ENCODE measurements at places on chromosomes 4 and X. TPM values are rescaled to one million over a fixed set of nuclear protein-coding genes. Genes with fewer than 3 reads are reported as not detected.

DNA sequence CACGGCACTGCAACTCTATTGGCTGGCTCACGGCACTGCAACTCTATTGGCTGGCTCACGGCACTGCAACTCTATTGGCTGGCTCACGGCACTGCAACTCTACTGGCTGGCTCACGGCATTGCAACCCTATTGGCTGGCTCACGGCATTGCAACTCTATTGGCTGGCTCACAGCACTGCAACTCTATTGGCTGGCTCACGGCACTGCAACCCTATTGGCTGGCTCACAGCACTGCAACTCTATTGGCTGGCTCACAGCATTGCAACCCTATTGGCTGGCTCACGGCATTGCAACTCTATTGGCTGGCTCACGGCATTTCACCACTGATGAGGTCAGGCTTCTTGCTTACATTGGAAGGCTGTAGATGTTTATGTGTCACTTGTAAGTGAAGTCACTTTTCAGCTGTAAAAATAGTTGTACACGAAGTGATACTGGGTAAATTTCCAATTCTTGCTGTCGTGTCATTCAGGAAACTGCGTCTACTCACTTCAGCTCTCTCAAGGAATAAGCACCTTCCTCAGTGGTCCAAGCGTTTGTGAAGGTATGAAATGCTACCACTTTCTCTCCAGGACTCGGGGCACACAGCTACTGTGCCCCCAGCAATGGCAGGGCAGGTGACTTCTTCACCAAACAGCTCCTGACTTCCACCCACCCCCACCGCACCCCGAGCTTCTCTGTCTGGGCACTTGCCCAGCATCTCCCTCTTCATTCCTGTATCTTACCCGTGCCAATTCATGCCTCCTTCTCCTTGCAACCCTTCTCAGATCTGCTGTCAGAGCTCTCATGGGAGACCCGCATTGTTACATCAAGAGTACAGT, 141.3 kb downstream of the AFAP1 start:
- DNase-seq = no peak

GRCh38 chr4:24160358-24160757, 270.5 kb upstream of the PPARGC1A start:
- DNase-seq = no peak

- DNase-seq = no peak
Observed at GRCh38 chr4:184860018-184860779, 34.4 kb upstream of the ACSL1 start.

DNA sequence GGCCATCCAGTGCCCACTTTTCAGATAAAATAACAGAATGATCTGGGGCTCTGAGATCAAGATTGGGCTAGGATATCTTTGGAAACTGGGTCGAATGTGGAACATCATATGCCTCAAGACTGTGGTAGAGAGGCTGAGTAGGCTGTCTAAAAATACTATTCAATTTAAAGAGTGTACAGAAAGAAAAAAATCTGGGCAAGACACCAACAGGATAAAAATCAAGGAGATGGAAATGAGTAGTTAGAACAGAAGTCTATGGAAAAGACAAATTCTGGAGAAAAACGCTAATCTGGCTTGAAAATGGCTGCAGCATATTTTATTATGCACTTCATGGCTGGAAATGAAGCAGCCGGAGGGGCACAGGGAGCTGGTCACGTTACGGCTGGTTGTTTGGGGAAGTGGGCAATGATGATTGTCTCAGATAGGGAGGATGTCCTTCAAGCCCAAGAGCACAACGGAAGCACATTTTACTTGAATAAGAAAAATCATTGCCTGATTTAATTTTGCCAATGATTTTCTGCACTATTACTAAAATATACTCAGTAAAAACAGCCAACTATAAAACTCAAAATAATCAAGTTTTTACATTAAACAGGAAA, 27.1 kb upstream of the MAPK10 start:
- no peak for DNase-seq

DNA sequence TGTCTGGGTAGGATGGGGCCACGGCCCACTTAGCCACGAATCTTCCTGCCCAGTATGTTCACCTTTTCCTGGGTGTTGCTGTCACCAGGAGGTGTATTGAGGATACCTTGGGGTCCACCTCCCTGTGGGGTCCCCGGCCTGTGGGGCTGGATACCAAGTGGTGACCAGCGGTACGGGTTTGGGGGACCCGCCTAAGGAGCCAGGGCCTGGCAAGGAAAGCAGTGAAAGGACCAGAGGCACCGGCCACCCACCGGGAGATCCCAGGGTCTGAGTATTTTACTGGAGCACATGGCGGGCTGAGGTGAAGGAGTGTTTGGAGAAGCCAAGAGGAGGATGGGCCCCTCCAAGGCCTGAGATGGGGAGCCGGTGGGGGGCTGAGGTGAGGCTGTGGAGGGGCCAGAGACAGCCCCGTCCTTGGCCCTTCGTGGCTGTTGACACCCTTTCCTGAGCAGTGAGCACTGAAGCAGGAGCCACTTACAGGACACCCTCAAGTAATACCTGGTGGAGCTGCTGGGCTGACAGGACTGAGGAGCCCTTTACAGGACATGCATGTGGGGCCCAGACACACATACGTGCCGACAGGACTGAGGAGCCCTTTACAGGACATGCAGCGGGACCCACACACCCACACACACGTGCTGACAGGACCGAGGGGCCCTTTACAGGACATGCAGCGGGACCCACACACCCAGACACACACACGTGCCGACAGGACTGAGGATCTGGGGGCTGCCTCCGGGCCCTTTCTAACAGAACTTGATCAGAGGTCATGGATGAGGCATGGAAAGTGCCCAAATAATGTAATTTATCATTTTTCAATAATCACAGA, 38.4 kb downstream of the TMEM271 start:
- DNase-seq = no peak

DNA sequence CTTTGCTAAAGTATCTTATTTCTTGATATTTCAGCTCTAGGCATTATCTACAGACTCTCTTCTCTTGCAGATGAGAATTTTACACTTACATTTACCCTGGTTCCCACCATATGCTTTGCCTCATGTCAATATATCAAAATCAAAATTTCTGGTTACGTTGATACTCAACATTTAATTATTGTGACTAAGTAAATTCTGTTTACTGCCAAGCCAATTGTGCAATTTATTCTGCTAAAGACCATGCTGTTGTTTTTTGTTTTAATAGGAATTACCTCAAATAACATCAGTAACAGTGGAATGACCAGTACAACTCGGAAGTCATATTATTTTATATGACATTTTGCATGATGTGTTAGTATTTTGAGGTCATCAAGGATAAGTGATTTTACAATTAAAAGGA, 125.5 kb downstream of the IL15 start:
- DNase-seq = no peak

DNA sequence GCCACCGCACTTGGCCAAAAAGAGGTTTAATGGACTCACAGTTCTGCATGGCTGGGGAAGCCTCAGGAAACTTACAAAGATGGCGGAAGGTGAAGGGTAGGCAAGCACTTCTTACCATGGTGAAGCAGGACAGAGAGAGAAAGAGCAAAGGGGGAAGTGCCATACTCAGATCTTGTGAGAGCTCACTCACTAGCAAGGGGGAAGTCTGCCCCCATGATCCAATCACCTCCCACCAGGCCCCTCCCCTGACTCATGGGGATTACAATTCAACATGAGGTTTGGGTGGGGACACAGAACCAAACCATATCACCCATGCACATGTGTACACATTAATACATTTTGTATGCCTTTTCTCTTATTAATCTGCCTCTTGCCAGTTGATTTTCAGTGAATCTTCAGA, 77.2 kb upstream of the HSD17B10 start:
- no peak for DNase-seq

DNA sequence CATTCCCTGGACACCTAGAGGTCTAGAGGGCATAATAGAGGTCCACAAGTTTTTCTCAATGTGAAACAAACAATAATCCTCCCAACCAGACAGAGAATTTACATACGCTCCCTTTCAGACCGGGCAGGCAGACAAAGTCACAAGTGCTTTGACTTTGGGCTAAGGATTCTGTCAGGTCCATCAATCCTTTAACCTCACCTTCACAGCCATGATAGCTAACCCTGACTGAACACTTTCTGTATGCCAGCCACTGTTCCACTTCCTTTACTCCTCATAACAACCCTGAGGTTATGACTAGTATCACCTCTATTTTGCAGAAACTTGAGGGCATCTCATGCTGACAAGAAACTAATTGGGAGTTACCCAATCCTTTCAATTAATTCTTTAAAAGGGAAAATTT, 118.8 kb upstream of the AFF2 start:
- no peak for DNase-seq

Gene COL4A6
- 40.5 TPM for total RNA-seq

DNA sequence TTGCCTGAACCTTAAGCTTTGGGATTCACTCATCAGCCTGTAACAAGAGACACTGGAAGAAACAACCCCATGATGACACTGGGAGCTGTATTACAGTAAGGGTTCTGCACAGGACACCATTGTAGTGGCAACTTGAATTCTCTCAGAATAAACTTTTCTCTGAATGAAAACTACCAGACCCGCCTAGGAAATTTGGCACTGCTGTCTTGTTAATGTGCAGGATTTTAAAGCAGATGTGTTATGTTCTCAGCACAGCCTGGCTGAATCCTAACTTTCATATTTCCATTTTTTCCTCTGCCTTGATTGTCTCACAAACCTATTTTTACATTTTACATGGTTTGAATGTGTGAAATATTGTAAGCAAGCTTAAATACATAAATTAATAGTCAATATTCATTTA, 253.6 kb downstream of the UNC5C start:
- DNase-seq = no peak

GRCh38 chr4:169345316-169345721, 74.6 kb upstream of the SH3RF1 start:
- DNase-seq = no peak

Gene P2RY10
- not detected for total RNA-seq

Gene GPR34
- total RNA-seq = not detected

Gene CPXCR1
- total RNA-seq = not detected

GRCh38 chr4:4416981-4417380, 30.1 kb downstream of the NSG1 start:
- no peak for DNase-seq

Gene IL1RAPL2
- not detected for total RNA-seq

GRCh38 chr4:17315459-17315858, 196.4 kb downstream of the QDPR start:
- no peak for DNase-seq

DNA sequence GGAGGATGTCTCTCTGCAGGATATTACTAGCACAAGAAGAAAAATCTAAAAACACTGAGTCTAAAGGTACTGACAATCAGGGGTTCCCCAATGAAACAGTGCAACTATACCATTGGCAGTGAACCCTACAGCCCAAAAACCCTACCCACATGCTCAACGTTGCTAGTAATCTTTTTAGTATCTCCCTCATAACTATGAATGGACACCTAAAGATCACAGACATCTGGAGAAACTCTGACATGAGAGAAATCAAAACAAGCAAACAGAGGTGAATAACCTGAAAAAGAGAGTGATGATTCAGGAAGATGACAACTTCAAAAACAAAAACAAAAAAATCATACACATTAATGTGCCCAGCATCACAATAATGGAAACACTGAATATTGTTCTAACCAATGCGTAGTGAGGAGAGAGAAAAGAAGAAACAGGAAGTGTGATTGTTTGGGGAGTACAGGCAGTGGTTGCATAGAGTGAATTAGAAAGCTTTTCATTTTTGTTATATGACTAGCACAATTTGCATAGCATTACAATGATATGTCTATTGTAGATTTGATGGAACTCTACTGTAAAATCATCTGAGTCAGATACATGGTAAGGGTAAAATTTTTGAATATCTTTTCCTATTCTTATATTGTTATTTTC, 78.9 kb upstream of the FMR1 start:
- no peak for DNase-seq

- peak; percentile 55 for DNase-seq
Observed at GRCh38 chrX:100408713-100409609, 1.1 kb downstream of the PCDH19 start.

Gene GUCY1B1
- total RNA-seq = 10.9 TPM

Gene TMEM271
- not detected for total RNA-seq

DNA sequence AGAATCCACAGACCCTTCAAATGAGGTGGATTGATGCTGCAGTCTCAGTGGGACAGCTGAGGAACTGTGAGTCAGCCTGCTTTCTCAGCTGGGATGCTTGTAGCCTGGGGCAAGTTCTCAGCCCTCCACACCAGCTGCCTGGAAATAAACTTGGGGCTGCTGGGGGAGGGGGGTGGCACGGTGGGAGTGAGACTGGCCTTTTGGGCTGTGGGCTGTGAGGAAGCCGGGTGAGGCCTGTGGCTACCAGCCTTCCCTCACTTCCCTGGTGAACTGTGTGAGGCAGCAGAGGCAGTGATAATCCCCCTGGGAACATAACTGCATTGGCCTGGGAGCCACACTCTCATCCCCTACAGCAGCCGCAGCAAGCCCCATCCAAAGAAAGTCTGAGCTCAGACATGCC, 114.5 kb upstream of the GUCY1A1 start:
- DNase-seq = no peak

DNA sequence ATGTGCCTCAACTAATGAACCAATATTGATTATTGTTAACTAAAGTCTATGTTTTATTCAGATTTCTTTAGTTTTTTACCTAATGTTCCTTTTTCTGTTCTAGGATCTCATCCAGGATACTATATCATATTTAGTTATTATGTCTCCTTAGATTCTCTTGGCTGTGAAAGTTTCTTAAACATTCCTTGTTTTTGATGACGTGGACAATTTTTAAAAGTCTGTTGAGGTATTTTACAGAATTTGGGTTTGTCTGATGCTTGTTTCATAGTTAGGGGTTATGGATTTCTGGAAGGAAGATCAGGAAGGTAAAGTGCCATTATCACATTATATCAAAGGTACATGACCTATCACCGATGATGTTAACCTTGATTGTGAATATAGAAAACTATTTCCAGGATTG, 18.2 kb upstream of the MCTS1 start:
- no peak for DNase-seq

- DNase-seq = peak; percentile 38
Observed at GRCh38 chrX:84339507-84340364, 151.7 kb upstream of the RPS6KA6 start.

GRCh38 chr4:123898946-123899666, 502.5 kb downstream of the SPRY1 start:
- no peak for DNase-seq

- DNase-seq = no peak
Observed at GRCh38 chr4:142130666-142131065, 494.3 kb downstream of the IL15 start.

Gene F9
- total RNA-seq = not detected

DNA sequence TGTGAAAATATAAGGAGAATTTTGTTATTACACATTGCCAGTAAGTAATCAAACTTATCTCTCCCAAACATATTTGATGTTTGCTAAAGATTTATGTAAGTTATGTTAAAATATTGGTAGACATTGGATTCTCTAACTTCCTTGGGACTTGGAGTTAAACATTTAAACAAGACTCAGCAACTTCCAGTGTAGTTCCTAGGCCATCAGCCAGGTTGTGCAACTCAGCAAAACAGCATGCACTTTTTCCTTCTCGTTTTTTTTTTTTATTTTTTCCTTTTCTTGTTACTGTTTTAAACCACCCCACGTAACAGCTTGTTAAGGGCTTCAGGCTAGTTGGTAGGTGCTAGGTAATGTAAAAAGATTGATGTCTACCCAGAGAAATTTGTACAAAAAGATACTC, 510.4 kb downstream of the ANKRD50 start:
- no peak for DNase-seq

Measured in neural progenitor cell (in vitro differentiated cells).